ENCODE measurements at places on chromosomes 3 and 15. TPM values are rescaled to one million over a fixed set of nuclear protein-coding genes. Genes with fewer than 3 reads are reported as not detected.

- no peak overlapping the region for H3K27ac ChIP-seq
- H3K4me3 ChIP-seq, result no peak overlapping the region
- peaks cover 26% of the 10 kb centered on the region for H3K27me3 ChIP-seq
- H3K36me3 ChIP-seq, result no peaks in the 10 kb centered on the region
- no peak for DNase-seq
Observed at GRCh38 chr15:82943176-82943575, 9.3 kb downstream of the HOMER2 start.

GRCh38 chr3:68019876-68020275 is 365.5 kb upstream of the SUCLG2 start:
- no peaks in the 10 kb centered on the region for H3K4me1 ChIP-seq
- H3K36me3 ChIP-seq, result no peaks in the 10 kb centered on the region
- H3K4me3 ChIP-seq, result no peak overlapping the region
- H3K27me3 ChIP-seq, result no peaks in the 10 kb centered on the region
- no peak overlapping the region for H3K27ac ChIP-seq

DNA sequence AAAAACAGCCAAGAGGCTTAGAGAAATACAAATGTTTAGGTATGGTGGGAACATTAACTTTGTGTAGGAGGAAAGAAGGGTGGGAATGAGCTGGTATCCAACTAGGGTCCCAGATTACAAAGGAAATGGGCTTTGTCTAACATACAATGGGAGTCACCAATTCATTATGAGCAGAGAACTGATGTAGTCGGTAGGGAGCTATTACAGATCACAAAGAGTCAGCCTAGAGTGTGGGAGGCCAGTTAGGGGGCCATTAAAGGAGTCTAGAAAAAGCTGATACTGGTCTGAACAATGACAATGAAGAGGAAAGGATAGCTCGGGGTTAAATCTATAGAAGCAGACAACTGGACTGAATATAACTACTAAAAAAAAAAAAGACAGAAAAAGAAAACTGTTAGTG is 15.5 kb downstream of the ANO10 start:
- H3K27ac ChIP-seq, result no peak overlapping the region
- no peak for DNase-seq
- H3K4me3 ChIP-seq, result no peak overlapping the region
- H3K36me3 ChIP-seq, result no peaks in the 10 kb centered on the region

DNA sequence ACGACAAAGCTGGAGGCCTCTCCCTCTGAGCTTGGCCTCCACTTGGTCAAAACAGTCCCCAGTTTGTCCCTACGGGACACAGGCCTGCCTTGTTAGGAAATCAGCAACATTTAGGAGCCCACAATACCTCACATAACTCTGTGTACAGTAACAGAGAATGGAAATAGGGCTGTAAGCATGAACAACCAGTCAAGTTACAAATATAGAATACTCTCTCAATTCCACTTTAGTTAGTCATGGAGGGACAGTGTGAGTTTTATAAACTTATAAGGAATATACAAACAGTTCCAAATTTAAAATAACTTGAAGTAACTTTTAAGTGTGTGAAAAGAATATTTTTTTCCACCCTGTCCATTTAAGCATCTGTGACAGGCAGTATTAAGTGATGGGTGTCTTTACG is 129.4 kb downstream of the PGPEP1L start:
- H3K36me3 ChIP-seq, result no peaks in the 10 kb centered on the region
- no peaks in the 10 kb centered on the region for H3K27me3 ChIP-seq
- H3K4me1 ChIP-seq, result peaks cover 19% of the 10 kb centered on the region
- H3K4me3 ChIP-seq, result no peak overlapping the region
- H3K27ac ChIP-seq, result no peak overlapping the region

- peaks cover 10% of the 10 kb centered on the region for H3K4me1 ChIP-seq
- no peak overlapping the region for H3K27ac ChIP-seq
- no peaks in the 10 kb centered on the region for H3K36me3 ChIP-seq
- DNase-seq, result no peak
Observed at GRCh38 chr3:152176998-152177397, 91.7 kb upstream of the MBNL1 start.

DNA sequence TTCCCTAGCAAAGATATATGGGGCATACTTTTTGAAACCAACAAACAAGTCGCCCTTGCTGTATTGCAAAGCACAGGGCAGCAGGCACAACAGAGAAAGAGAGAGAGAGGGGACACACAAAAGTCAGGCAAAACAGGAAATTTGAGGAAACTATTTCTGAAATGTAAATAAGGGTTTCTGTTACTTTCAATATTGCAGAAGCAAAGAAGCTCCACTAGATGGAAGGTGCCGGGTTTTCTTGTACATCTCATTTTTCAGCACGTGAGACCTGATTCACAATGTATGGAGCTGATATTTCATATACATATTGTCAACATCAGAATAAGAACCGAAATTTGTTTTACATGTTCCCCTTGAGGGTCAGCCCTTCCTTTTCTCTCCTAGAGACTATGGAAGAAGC is 127.4 kb downstream of the FOXP1 start:
- peaks cover 2% of the 10 kb centered on the region for H3K36me3 ChIP-seq
- peaks cover 10% of the 10 kb centered on the region for H3K27me3 ChIP-seq
- peaks cover 59% of the 10 kb centered on the region for H3K4me1 ChIP-seq

GRCh38 chr3:28186748-28187147 is 54.7 kb upstream of the CMC1 start:
- no peaks in the 10 kb centered on the region for H3K36me3 ChIP-seq
- H3K4me1 ChIP-seq, result no peaks in the 10 kb centered on the region
- no peak overlapping the region for H3K27ac ChIP-seq
- no peaks in the 10 kb centered on the region for H3K27me3 ChIP-seq
- H3K4me3 ChIP-seq, result no peak overlapping the region

DNA sequence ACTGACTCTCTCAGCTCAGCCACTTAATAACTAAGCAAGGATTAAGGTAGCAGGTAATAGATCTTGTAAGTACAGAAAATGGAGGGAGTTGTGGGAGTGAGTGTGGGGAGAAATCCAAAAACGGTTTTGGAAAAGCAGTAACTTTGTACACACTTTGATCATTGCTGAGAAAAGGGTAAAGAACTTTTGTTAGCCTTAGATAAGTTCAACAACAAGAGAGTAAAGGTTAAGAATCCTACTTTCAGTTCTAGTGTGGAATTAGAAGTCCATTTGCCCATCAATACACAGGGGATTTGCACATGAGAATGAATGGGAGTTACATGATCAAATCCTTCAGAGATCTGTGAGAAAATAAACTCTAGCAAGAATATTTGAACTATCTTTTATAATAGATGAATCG is 528.7 kb downstream of the SOX2 start:
- no peaks in the 10 kb centered on the region for H3K4me1 ChIP-seq
- H3K27me3 ChIP-seq, result no peaks in the 10 kb centered on the region
- no peak overlapping the region for H3K27ac ChIP-seq
- no peaks in the 10 kb centered on the region for H3K36me3 ChIP-seq
- DNase-seq, result no peak
- H3K4me3 ChIP-seq, result no peak overlapping the region

GRCh38 chr15:31758126-31758525 is 272.2 kb upstream of the CHRNA7 start:
- DNase-seq, result peak; percentile 49
- peaks cover 15% of the 10 kb centered on the region for H3K27me3 ChIP-seq
- no peaks in the 10 kb centered on the region for H3K4me1 ChIP-seq
- H3K4me3 ChIP-seq, result no peak overlapping the region

- H3K27me3 ChIP-seq, result peaks cover 45% of the 10 kb centered on the region
- H3K4me1 ChIP-seq, result peaks cover 6% of the 10 kb centered on the region
- no peak for DNase-seq
- H3K36me3 ChIP-seq, result no peaks in the 10 kb centered on the region
- no peak overlapping the region for H3K4me3 ChIP-seq
Observed at GRCh38 chr3:64687086-64687780, 567 bp downstream of the ADAMTS9 start.

DNA sequence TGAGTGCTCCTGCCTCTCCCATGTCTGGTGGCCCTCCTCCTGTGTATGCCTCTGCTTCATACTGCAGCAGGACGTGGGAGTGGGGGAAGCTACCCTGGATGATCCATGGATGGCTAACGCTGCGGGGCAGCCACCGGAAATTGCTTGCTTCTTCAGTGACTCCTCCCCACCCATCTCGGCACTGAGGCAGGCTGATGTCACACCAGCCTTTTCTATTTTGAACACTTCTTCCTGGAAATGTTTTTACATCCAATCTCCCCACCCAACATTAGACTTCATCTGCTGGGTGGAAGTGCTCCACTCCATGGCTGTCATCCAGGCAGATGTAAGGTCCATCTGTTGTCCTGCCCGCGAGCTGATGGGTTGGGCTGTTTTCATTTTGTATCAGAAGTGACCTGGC is 58.9 kb upstream of the MUC13 start:
- H3K27me3 ChIP-seq, result no peaks in the 10 kb centered on the region
- peaks cover 65% of the 10 kb centered on the region for H3K36me3 ChIP-seq
- peaks cover 12% of the 10 kb centered on the region for H3K4me1 ChIP-seq

DNA sequence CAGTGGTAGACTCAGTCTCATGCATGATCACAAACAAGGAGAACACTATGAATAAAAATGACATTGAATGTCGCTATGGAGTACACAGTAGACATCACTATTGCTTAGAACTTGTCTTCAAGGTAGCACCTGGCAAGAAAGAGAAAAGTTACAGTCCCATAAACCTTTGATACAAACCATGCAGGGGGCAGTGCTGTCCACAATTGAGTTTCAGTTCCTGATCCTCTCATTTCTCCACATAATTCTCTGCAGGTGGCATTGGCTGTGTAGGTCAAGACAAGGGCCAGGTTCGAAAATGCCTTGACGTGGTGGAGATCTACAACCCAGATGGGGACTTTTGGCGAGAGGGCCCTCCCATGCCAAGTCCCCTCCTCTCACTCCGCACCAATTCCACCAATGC is 47.9 kb downstream of the KBTBD12 start:
- peaks cover 34% of the 10 kb centered on the region for H3K27me3 ChIP-seq
- no peak overlapping the region for H3K27ac ChIP-seq
- no peak overlapping the region for H3K4me3 ChIP-seq
- H3K36me3 ChIP-seq, result no peaks in the 10 kb centered on the region

- H3K27me3 ChIP-seq, result no peaks in the 10 kb centered on the region
- no peak overlapping the region for H3K27ac ChIP-seq
- peaks cover 5% of the 10 kb centered on the region for H3K36me3 ChIP-seq
- no peak overlapping the region for H3K4me3 ChIP-seq
- no peaks in the 10 kb centered on the region for H3K4me1 ChIP-seq
Observed at GRCh38 chr3:60206206-60206605, 1045.0 kb downstream of the FHIT start.

GRCh38 chr3:126895178-126896066 is 87.5 kb upstream of the PLXNA1 start:
- H3K27me3 ChIP-seq, result no peaks in the 10 kb centered on the region
- no peaks in the 10 kb centered on the region for H3K36me3 ChIP-seq
- DNase-seq, result no peak
- no peak overlapping the region for H3K27ac ChIP-seq

- H3K27me3 ChIP-seq, result no peaks in the 10 kb centered on the region
- H3K4me3 ChIP-seq, result no peak overlapping the region
- no peak overlapping the region for H3K27ac ChIP-seq
Observed at GRCh38 chr3:123705488-123706285, 120.8 kb upstream of the HACD2 start.

- H3K36me3 ChIP-seq, result no peaks in the 10 kb centered on the region
- H3K4me1 ChIP-seq, result no peaks in the 10 kb centered on the region
- H3K4me3 ChIP-seq, result no peak overlapping the region
- no peak for DNase-seq
- no peak overlapping the region for H3K27ac ChIP-seq
Observed at GRCh38 chr3:69458803-69459365, 73.0 kb upstream of the FRMD4B start.

DNA sequence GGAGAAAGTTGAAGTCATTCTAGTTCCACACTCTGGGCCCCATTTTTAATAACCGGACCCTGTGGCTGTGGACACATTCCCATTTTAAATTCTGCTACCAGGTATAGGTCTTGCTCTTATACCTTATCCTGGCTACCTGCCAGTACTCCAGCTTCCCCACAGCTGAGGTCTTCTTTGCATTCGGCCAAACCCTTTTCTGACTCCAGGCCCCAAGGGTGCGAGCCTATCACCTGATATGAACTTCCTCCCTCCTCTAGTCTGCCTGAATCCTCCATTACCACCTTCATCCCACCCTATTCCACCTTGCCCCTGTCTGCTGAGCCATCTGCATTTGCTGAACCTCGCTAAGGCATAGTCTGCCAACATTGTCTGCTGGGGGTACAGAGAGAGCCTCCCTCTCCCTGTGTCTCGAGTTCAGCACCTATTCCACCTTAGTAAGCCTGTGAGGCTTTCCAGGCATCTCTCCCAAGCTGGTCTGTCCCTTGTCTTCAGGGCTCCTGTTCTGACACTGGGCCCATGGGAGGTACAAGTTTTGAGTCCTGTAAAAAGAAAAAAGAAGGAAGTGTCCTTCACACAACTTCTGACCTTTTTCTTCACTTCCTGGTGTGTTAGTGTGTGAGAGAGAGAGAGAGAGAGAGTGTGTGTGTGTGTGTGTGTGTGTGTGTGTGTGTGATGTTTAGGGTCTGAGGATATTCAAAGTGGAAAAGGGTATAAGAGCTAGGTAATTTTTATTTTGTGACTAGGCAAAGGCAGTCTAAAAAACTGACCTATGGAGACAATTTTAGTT is 27.0 kb downstream of the PDE8A start:
- H3K27ac ChIP-seq, result peak overlapping the region; percentile 3
- H3K4me1 ChIP-seq, result peaks cover 11% of the 10 kb centered on the region
- H3K27me3 ChIP-seq, result no peaks in the 10 kb centered on the region
- peaks cover 4% of the 10 kb centered on the region for H3K36me3 ChIP-seq

DNA sequence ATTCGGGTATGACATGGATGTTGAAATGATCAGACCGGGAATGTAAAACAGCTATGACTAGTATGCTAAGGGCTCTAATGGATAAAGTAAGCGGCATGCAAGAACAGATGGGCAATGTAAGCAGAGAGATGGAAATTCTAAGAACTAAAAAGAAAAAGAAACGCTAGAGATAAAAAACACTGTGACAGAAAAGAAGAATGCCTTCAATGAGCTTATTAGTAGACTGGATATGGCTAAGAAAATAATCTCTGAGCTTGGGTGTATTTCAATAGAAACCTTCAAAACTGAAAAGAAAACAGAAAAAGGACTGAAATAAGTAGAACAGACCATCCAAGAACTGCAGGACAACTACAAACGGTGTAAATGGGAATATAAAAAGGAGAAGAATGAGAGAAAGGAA is 101.2 kb downstream of the HES1 start:
- H3K36me3 ChIP-seq, result no peaks in the 10 kb centered on the region
- H3K27me3 ChIP-seq, result peaks cover 31% of the 10 kb centered on the region
- no peak overlapping the region for H3K4me3 ChIP-seq
- no peak overlapping the region for H3K27ac ChIP-seq
- no peak for DNase-seq

DNA sequence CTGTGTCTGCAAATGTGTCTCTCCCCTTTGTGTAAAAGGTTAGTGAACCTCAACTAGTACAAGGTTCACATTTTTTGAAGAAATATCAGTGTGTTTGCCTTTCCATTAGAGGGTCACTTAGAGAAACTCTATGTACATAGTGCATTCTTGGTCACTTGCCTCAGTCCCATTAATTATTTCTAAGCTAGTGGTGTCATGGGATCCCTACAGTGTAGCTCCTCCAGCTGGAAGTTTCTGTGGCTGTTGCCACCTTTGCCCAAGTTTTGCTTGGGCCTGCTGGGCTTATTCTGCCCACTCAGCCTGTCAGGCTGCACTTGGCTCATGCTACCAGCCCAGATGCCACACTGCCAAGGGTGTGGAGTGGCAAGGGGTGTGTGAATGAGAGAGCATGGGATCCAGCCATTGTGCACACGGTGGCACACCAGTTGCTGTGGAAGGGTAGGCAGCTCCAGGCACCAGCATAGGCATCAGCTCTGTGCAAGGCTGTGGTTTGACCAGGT is 161.7 kb downstream of the ARPP21 start:
- H3K4me3 ChIP-seq, result no peak overlapping the region
- H3K4me1 ChIP-seq, result no peaks in the 10 kb centered on the region
- H3K27me3 ChIP-seq, result no peaks in the 10 kb centered on the region
- no peak for DNase-seq
- no peak overlapping the region for H3K27ac ChIP-seq

Gene UNC13C
- not detected for total RNA-seq

Gene IL16
- 97.2 TPM for total RNA-seq

Gene CCDC174
- total RNA-seq, result 16.0 TPM

Gene RLBP1
- not detected for total RNA-seq

Gene APOD
- 2.6 TPM for total RNA-seq
